ENCODE measurements at places on chromosomes 12 and 14. TPM values are rescaled to one million over a fixed set of nuclear protein-coding genes. Genes with fewer than 3 reads are reported as not detected.

GRCh38 chr12:24379861-24380521 lies 430.5 kb upstream of the SOX5 start:
- no peaks in the 10 kb centered on the region for H3K27me3 ChIP-seq
- H3K36me3 ChIP-seq, result no peaks in the 10 kb centered on the region
- no peaks in the 10 kb centered on the region for H3K4me1 ChIP-seq

- H3K4me3 ChIP-seq, result no peak overlapping the region
- no peaks in the 10 kb centered on the region for H3K27me3 ChIP-seq
- no peaks in the 10 kb centered on the region for H3K4me1 ChIP-seq
- no peak for DNase-seq
Measured at GRCh38 chr12:22981711-22982110, 356.7 kb downstream of the ETNK1 start.

DNA sequence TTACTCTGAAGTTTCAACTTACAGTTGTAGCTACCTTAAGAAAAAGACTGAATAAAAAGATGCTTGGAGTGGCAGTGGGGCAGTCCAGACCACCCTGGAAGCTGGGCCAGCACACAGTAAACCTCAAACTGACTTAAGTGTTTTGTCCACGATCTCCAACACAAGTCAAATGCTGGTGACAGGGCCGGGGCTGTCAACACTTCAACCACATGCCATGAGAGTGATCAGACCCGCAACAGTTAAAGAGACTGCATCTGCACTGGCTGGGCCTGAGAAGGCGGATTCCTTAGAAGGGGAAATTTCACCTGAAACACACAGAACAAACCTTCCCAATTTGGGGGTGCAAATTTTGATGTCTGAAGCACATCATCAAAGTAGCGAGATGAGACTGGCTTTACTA lies 223.5 kb upstream of the CAND1 start:
- H3K4me1 ChIP-seq, result no peaks in the 10 kb centered on the region
- no peak overlapping the region for H3K27ac ChIP-seq
- no peaks in the 10 kb centered on the region for H3K27me3 ChIP-seq
- H3K4me3 ChIP-seq, result no peak overlapping the region
- H3K36me3 ChIP-seq, result no peaks in the 10 kb centered on the region

GRCh38 chr12:56931474-56931978 lies 2.7 kb downstream of the SDR9C7 start:
- no peak for DNase-seq
- H3K4me1 ChIP-seq, result no peaks in the 10 kb centered on the region
- H3K27ac ChIP-seq, result peak overlapping the region; percentile 6

DNA sequence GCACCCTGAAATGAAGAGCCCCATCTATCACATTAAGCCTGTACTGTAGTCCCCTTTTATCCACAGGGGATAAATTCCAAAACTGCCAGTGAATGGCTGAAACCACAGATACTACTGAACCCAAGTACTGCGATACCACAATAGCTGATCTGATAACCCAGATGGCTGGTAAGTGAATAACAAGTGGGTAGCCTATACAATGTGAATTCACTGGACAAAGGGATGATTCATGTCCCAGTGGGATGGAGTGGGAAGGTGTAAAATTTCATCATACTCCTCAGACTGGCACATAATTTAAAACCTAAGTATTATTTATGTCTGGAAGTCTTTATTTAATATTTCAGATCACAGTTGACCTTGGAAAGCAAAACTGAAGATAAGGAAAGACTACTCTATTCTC lies 201.3 kb downstream of the GPHN start:
- no peak overlapping the region for H3K4me3 ChIP-seq
- H3K36me3 ChIP-seq, result no peaks in the 10 kb centered on the region
- H3K27me3 ChIP-seq, result no peaks in the 10 kb centered on the region
- no peaks in the 10 kb centered on the region for H3K4me1 ChIP-seq

DNA sequence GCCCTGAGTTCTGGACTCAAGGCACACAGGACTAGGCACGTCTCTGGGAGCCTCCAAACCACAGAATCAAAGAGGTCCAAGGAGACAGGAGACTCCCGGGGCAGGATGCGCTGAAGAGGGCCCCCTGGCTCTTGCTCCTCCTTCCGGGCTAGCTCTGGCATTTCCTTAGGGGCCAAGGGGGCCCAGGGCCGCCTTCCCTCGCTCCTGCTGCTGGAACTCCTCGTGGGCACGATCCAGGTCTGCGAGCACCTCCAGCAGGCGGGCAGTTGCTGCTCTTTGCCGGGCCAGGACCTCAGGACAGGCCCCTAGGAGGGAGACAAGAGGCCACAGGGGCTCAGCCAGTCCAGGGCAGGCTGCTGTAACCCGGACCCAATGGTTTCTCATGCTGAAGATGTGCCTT lies 35.8 kb downstream of the RASAL1 start:
- no peak overlapping the region for H3K4me3 ChIP-seq
- no peak overlapping the region for H3K27ac ChIP-seq
- no peaks in the 10 kb centered on the region for H3K36me3 ChIP-seq
- no peak for DNase-seq
- no peaks in the 10 kb centered on the region for H3K27me3 ChIP-seq

DNA sequence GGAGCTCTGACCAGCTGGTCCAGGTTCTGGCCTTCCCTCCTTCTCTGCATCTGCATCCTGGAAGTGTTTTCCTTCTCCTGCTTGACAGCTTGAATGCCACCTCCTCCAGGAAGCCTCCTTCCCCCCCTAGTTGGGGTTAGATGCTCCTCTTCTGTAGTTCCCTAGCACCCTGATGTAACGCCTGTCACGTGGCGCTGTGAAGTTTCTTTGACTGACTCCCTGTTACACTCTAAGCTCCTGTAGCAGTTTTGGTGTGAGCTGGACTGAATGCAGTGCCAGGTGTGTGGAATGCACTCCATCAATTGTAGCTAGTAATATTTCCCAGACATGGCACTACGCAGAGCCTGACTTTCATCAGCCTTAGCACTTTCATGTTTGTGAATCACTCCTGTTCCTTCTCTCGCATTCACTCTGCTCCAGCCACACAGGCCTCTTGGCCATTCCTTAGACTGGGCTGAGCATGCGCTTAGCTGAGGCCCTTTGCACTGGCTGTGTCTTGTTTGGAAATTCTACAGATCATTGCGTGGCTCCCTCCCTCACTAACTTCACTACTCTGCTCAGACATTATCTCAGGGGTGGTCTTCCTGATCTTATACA lies 2.1 kb upstream of the FAIM2 start:
- H3K4me1 ChIP-seq, result no peaks in the 10 kb centered on the region
- DNase-seq, result peak; percentile 18
- no peaks in the 10 kb centered on the region for H3K36me3 ChIP-seq
- H3K4me3 ChIP-seq, result no peak overlapping the region
- no peak overlapping the region for H3K27ac ChIP-seq

- peaks cover 13% of the 10 kb centered on the region for H3K36me3 ChIP-seq
- no peaks in the 10 kb centered on the region for H3K27me3 ChIP-seq
- H3K4me1 ChIP-seq, result peaks cover 4% of the 10 kb centered on the region
- DNase-seq, result no peak
- H3K27ac ChIP-seq, result peak overlapping the region; percentile 86
- peak overlapping the region; percentile 82 for H3K4me3 ChIP-seq
Measured at GRCh38 chr12:109098183-109098604, 797 bp downstream of the UNG start.

GRCh38 chr12:91617818-91618217 lies 435.2 kb upstream of the DCN start:
- no peak overlapping the region for H3K27ac ChIP-seq
- DNase-seq, result no peak
- no peaks in the 10 kb centered on the region for H3K27me3 ChIP-seq
- no peaks in the 10 kb centered on the region for H3K36me3 ChIP-seq
- no peaks in the 10 kb centered on the region for H3K4me1 ChIP-seq

DNA sequence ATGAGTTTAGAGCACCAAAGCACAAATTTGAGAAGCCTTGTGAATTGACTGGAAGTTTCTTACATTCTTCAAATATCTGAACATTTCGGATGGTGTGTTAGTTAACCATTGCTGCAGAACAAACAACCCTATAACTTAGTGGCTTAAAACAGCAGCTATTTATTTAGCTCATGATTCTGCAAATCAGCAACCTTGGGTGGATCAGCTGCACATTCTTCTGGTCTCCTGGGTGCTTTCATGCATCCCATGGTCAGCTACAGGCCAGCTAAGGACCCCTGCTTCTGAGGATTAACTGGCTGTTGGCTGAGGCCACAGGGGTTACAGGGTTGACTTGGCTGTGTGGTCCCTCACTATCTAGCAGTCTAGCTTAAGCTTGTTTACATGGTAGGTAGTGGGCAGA lies 114.0 kb upstream of the HIF1A start:
- DNase-seq, result no peak
- H3K36me3 ChIP-seq, result no peaks in the 10 kb centered on the region
- H3K27me3 ChIP-seq, result no peaks in the 10 kb centered on the region
- H3K27ac ChIP-seq, result no peak overlapping the region
- peaks cover 2% of the 10 kb centered on the region for H3K4me1 ChIP-seq
- H3K4me3 ChIP-seq, result no peak overlapping the region

- no peaks in the 10 kb centered on the region for H3K27me3 ChIP-seq
- peak; percentile 41 for DNase-seq
- H3K4me3 ChIP-seq, result no peak overlapping the region
- H3K36me3 ChIP-seq, result no peaks in the 10 kb centered on the region
- H3K27ac ChIP-seq, result no peak overlapping the region
Measured at GRCh38 chr14:104221071-104221625, 82.8 kb downstream of the KIF26A start.

The TPH2 gene
- not detected for total RNA-seq

The LMO3 gene
- total RNA-seq, result 9.9 TPM

The ABHD4 gene
- 28.1 TPM for total RNA-seq

The BHLHE41 gene
- total RNA-seq, result 1.9 TPM

The CDKN3 gene
- 4.9 TPM for total RNA-seq

All from Peyer's patch (tissue), 4 donors.